ENCODE measurements at places on chromosomes 1 and 21.

- DNase-seq, result no peak
- H3K4me3 ChIP-seq, result no peak overlapping the region
- no peaks in the 10 kb centered on the region for H3K36me3 ChIP-seq
- H3K27ac ChIP-seq, result no peak overlapping the region
- H3K4me1 ChIP-seq, result no peaks in the 10 kb centered on the region
These were observed 467.2 kb downstream of the TTLL7 start for GRCh38 chr1:83531521-83532309.

DNA sequence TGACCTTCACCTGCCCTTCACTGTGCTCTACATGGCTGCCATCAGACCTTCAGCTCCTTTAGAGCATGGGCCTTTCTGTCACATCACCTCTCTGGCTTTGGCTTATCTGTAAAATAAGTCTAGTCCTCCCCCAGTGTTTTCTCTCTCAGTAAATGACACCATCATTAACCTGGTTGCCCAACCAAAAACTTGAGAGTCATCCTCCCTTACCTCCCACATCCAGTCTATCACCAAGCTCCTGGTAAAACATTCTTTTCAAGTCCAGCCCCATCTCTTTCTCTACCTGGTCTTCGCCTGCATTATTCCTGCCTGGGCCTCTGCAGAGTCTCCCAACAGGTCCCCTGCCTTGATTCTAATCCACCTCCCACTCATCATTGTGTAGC, 13.1 kb downstream of the SLC26A9 start:
- 0 out of 2 replicates have a peak, but pooled peaks cover 7% of the 10 kb centered on the region for H3K27me3 ChIP-seq
- DNase-seq, result no peak
- no peaks in the 10 kb centered on the region for H3K4me1 ChIP-seq
- no peak overlapping the region for H3K4me3 ChIP-seq
- H3K27ac ChIP-seq, result no peak overlapping the region
- H3K36me3 ChIP-seq, result no peaks in the 10 kb centered on the region

DNA sequence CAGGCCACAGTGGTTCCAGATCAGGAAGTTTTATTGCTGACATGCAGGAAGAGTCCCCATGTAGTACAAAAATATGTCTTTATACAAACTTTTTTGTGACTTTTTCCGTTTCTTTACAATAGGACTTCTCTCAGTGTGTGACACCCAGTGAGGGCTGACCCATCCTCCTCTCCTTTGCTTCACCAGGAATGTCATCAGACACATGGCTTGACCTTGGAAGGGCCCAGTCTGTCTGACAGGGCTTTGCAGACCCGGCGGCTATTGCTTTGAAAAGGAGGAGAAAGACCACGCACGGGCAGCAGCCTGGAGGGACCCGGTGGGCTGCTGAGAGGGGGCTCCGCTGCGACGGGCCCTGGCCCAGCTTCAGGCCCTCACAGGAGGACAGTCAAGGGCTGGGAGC, 16.2 kb upstream of the EVA1B start:
- no peak overlapping the region for H3K27ac ChIP-seq
- no peak for DNase-seq
- H3K27me3 ChIP-seq, result no peaks in the 10 kb centered on the region
- no peaks in the 10 kb centered on the region for H3K4me1 ChIP-seq
- no peak overlapping the region for H3K4me3 ChIP-seq
- H3K36me3 ChIP-seq, result peaks cover 34% of the 10 kb centered on the region

DNA sequence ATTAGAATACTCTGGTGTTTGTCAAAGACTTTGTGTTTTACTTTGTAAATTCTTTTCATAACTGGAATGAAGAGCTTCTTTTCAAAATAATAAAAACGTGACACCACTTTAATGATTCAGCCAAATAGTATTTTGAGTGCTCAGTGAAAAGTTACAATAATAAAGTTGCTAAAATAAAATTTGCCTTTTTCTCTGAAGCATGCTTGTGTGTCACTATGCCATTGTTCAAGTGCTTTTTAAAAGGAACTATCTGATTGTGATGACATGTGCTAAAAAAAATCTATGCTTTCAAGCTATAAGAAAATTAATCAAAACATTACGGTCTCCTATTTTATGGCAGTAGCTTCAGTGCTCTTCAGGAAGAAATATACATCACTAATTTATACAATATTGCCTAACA, 1290.5 kb upstream of the B3GALT2 start:
- DNase-seq, result no peak
- no peaks in the 10 kb centered on the region for H3K27me3 ChIP-seq
- peaks cover 5% of the 10 kb centered on the region for H3K4me1 ChIP-seq
- peak overlapping the region; percentile 69 for H3K27ac ChIP-seq
- H3K36me3 ChIP-seq, result no peaks in the 10 kb centered on the region

GRCh38 chr1:92324784-92325183, 25.9 kb downstream of the RPAP2 start:
- peaks cover 71% of the 10 kb centered on the region for H3K36me3 ChIP-seq
- no peaks in the 10 kb centered on the region for H3K4me1 ChIP-seq
- H3K27me3 ChIP-seq, result no peaks in the 10 kb centered on the region
- no peak overlapping the region for H3K27ac ChIP-seq

DNA sequence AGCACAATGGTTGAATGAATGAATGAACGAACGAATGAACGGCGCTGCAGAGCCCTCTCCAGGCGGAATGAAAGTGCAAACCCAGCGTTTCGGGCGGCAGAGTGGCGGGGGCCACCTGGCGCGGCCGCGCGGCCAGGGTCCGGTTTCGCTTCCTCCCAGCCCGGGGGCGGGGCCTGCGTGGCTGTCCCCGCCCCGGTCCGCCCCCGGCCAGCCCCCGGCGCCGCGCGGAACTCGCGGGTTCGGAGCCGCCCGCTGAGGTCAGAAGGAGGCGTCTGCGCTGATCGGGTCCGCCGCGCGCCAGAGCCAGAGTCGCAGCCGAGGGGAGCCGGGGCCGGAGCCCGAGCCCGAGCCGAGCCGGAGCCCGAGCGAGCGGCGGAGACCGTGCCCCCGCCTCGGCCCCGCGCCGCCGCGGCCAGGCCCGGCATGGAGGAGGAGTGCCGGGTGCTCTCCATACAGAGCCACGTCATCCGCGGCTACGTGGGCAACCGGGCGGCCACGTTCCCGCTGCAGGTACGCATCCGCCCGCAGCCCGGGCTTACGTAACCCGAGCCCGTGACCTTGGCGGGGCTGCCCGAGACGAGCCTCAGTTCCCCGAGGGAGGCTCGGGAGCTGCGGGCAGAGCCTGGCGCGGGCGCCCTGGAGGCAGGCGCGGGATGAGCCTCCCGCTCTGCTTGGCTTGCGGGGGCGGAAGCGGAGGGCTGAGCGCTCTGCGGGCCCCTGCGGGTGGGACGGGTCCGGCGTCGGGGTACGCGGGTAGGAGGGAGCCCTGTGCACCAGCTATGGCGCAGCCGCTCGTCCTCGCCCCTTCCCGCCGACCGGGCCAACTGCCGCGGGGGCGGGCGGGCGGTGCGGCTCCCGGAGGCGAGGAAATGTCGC, at the start of gene PDXK:
PDXK (plus strand) TSS at position 258 of the 876 bp plus-strand sequence; CDS start at position 424, 166 bp downstream.
- H3K4me3 ChIP-seq, result peak within 1 kb of the TSS; percentile 95
- no peaks in the 10 kb centered on the region for H3K36me3 ChIP-seq
- H3K27me3 ChIP-seq, result no peaks in the 10 kb centered on the region

- H3K36me3 ChIP-seq, result no peaks in the 10 kb centered on the region
- no peak overlapping the region for H3K4me3 ChIP-seq
- H3K27me3 ChIP-seq, result no peaks in the 10 kb centered on the region
- H3K4me1 ChIP-seq, result peaks cover 35% of the 10 kb centered on the region
- no peak for DNase-seq
- no peak overlapping the region for H3K27ac ChIP-seq
These were observed 2.6 kb upstream of the GNB1 start for GRCh38 chr1:1893291-1893985.

DNA sequence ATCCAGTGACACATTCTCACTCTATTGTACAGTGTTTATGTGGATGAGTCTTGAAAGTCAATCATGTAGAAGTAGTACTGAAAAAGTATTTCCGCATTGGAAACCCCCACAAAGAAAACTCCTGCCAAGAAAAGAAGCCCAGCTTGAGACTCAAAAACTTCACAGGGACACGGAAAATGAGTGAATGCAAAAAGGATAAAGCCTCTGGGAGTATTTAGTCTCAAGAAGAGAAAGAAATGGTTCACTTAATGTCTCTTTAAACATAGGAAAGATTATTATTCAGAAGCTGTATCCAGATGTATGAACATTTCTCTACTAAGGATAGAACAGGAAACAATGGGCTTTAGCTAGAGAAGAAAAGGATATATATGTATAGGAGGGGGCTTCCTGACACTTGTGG, 304.5 kb downstream of the BARHL2 start:
- H3K27me3 ChIP-seq, result no peaks in the 10 kb centered on the region
- H3K27ac ChIP-seq, result no peak overlapping the region
- no peak overlapping the region for H3K4me3 ChIP-seq
- H3K36me3 ChIP-seq, result no peaks in the 10 kb centered on the region

GRCh38 chr21:37176716-37177115, 90.4 kb downstream of the VPS26C start:
- no peak overlapping the region for H3K27ac ChIP-seq
- peaks cover 74% of the 10 kb centered on the region for H3K36me3 ChIP-seq
- H3K27me3 ChIP-seq, result no peaks in the 10 kb centered on the region
- no peaks in the 10 kb centered on the region for H3K4me1 ChIP-seq

DNA sequence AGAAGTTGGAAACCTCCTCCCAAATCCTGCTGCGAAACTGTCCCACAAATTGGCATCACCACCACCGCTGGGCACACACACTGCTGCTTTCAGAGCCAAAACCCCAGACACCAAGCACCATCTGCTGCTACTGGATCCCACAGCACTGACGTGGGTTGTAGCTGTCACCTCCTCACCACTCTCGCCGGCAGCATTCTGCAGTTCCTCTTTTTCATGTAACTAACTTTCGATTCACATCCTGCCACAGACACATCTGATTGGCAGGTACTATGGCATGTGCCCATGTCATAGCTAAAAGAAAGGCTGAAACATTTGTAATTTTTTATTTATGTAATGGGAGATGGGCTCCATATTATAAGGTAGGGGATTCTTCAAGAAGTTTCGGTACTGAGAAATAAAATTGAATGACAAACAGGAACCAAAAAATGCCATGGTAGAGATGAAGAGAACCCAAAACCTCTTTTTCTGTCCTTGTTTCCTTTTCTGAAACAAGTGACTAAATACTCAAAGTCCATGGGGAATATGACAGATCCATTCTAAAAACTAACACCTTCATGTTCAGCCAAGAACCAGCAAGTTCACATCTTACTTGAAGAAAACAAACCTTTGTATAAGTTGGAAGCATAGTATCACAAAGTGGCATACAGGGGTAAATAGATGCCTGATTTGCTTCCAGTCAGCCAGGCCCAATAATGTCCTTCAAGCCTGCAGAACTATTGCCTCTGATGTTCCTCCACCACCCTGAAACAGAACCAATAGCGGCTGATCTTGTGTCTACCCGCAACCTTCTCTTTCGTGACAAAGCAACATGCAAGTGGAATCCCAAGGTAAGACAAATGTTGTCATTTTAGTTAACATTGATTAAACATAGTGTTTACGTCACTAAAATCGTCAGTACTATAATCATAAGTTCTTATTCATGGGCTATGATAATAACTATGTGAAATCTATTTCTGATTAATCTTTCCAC, 26.6 kb upstream of the RGS13 start:
- H3K27ac ChIP-seq, result no peak overlapping the region
- H3K4me3 ChIP-seq, result no peak overlapping the region
- no peaks in the 10 kb centered on the region for H3K36me3 ChIP-seq
- no peaks in the 10 kb centered on the region for H3K27me3 ChIP-seq

All from SK-N-SH (cell line).